EH (cell line): ENCODE measurements at places on chromosomes 3 and 15.

DNA sequence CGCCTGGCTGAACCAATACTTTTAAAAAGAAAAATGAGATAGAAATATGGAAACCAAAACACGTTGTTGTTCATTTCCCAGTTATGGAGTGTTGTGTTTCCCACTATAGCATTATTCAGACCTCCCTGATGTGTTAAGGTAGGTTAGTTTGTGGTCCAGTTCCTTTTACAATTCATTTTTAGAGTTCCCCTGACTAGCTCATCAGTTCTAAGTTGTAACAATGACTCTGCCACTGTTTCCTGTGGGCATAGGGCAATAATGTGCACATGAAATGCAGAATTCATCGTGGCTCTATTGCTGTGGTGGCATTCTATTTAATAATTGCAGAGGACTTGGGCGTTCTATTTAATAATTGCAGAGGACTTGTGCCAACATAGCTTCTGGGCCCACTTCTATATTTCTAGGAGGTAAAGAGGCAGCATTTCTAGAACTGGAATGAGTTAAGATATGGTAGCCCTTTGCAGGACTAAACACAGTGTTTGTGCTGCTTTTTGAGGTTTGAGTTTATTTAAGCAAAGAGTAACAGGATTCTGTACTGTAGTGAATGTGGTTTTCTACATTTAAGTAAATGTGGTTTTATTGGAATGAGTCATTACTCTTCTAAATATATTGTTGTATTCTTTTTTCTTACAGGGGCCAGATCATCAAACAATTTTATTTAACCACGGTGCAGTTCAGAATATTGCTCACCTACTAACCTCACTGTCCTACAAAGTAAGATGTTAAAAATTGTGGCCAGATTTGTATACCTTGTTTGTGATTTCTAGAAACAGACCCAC is 47.5 kb downstream of the ARMC8 start:
- peak; percentile 54 for DNase-seq

- DNase-seq = peak; percentile 88
These were observed 273.1 kb upstream of the TBL1XR1 start for GRCh38 chr3:177470197-177470941.

DNA sequence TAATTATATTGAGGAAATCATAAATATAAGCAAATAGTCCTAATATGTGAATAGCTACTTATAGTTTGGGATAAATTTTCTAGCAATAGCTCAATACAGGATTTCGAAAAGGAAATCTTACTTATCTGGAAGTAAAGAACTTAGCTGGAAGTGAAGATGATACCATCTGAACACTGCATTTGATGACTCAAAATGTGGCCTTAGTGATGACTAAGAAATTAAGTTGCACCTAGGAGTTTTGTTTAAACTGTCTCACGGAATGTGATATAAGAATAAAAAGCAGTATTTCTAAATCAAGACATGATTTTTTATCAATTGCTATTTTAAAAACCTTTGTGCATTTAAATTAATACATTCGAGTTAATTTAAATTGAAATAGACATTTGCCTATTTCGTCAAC is 91.2 kb downstream of the EOMES start:
- DNase-seq = peak; percentile 70

- DNase-seq = peak; percentile 12
These were observed 444.5 kb downstream of the PLOD2 start for GRCh38 chr3:145716519-145716918.

DNA sequence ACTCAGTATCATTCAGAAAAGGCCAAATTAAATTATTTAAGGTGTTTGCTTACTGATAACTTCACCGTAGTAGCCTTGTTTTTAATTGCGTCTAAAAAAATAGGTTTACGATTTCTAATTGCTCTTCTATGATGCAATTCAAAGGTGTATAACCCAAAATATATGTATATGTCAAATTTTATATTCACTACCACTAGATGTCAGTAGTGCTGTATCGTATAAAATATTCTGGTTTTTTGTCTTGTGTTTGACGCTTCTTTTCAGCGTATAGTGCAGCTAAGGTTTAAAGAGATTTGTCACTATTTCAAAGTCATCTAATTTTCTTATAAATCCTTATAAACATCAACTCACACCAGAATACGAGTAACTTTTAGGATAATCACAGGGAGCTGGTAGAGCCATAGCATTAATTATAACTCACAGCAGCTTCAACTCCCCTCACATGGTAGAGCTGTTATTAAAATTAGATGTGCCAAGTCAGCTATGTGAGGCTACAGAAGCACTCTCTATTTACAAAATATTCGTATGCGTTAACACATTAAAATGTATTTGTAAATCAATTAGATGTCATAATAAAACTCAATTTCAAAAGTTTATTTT is 3.5 kb downstream of the PFN2 start:
- peak; percentile 67 for DNase-seq

- DNase-seq = no peak
These were observed 43.2 kb downstream of the TMEM39A start for GRCh38 chr3:119420196-119420595.

DNA sequence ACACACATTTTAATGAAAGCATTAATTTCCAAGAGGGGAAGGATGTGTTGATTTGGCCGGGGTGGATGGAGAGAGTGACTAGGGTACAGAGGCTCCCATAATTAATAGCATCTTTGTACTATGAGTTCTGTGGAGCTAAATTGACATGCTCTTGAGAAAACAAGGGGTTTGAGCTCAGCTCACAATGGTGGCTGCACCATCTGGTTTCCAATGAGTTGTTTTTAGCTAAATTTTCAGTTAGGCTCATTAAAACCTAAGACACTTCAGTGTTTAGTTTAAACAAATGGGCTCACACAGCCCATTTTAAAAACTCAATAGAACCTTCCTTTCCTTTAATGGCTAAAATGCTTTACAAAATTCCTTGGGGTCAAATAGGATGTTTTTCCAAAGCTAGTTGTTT is 199.7 kb downstream of the TNIK start:
- DNase-seq = no peak

GRCh38 chr15:70212963-70213315 is 115.2 kb upstream of the TLE3 start:
- DNase-seq = no peak

GRCh38 chr3:150582620-150583019 is 20.5 kb upstream of the SELENOT start:
- no peak for DNase-seq

GRCh38 chr15:46442901-46443590 is 808.2 kb downstream of the SQOR start:
- peak; percentile 65 for DNase-seq

- DNase-seq = no peak
These were observed 1.3 kb downstream of the GATM start for GRCh38 chr15:45376967-45377608.

- DNase-seq = no peak
These were observed 33.1 kb downstream of the PTX3 start for GRCh38 chr3:157469561-157470294.

GRCh38 chr3:171453180-171453886 is 6.9 kb downstream of the TNIK start:
- no peak for DNase-seq

- no peak for DNase-seq
These were observed 161.2 kb upstream of the SYNPR start for GRCh38 chr3:63116922-63117321.
